ENCODE measurements at places on chromosomes 7 and 10.

- no peak for DNase-seq
Observed at GRCh38 chr10:117486606-117487005, 55.9 kb upstream of the EMX2 start.

DNA sequence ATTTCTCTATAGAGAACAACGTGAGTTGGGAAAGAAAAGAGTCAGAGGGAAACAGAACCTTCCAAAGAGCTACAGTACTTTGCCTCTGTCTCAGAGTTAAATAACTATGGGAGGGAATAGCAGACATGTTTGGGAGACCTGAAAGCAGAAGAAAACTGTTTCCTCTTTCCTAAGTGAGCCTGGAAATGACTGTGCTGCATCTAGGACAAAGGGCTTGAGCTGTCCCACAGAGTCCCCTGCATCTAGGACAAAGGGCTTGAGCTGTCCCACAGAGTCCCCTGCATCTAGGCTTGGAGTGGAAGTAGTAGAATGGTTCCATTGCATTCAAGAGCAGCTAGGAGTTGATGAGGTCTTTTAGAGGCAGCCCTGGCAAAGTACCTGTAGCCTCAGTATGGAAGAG is 149.7 kb downstream of the DKK1 start:
- no peak for DNase-seq

- DNase-seq, result no peak
Observed at GRCh38 chr10:30573721-30574431, 55.7 kb downstream of the LYZL2 start.

DNA sequence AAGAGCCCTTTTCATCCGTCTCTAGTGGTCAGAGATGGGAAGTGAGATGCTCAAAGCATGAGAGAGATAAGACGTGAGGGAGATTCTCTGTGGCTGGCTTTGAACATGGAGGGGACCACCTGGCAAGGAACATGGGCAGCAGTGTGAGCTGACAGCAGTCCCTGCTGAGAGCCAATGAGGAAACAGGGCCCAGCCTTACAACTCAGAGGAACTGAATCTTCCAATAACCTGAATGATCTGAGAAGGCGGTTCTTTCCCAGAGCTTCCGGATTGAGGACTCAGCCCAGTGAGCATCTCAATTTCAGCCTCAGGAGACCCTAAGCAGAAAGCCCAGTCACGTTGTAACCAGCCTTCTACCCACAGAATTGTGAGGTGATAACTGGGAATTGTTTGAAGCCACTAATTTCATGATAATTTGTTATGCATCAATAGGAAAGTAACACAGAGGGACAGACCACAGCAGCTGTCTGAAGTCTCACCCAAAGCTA is 33.9 kb upstream of the IKZF1 start:
- DNase-seq, result no peak

- no peak for DNase-seq
Observed at GRCh38 chr10:22219308-22219707, 1.5 kb upstream of the EBLN1 start.

DNA sequence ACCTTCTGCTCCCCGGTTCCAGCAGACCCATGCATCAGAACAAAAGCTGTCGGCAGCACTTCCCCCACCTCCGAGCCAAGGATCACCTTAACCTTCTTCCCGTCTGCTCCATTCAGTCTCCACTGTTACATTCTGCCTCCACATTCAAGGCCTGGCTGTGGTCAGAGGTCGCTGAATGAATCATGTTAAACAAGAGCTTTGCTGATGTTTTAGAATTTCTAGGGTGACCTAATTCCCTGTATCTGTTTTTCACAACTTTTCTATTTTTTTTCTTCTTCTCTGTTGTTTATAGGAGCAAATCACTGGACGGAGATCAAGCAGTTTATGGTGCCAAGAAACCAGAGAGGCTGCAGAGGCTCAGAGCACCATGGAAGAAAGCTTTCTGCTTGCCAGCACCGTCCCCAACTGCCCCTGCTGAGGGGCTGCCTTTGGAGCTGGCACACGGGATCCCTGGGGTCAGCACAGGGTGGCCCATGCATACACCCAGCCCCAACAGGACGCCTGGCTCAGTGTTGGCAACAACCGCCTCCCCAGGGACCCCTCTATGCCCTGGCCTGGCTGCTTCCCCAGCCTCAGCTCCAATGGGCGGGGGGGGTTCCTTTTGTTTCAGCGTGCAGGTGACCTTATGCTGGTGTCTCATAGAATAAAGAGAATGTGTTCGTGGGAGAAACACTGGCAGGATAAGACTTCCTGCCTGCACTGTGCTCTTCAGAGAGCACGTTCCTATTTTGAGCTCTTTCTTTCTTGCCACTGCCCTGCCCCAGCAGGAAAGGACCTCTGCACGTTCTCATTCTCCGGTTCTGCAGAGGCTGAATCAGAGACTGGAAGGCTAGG is 182.7 kb upstream of the LYZL2 start:
- no peak for DNase-seq

GRCh38 chr7:84462259-84462658 is 267.7 kb upstream of the SEMA3A start:
- no peak for DNase-seq

- DNase-seq, result no peak
Observed at GRCh38 chr7:40536421-40536820, 401.6 kb downstream of the SUGCT start.

GRCh38 chr7:74521855-74522254 is 68.1 kb downstream of the GTF2IRD1 start:
- no peak for DNase-seq

- no peak for DNase-seq
Observed at GRCh38 chr7:22184549-22185199, 172.3 kb downstream of the RAPGEF5 start.

DNA sequence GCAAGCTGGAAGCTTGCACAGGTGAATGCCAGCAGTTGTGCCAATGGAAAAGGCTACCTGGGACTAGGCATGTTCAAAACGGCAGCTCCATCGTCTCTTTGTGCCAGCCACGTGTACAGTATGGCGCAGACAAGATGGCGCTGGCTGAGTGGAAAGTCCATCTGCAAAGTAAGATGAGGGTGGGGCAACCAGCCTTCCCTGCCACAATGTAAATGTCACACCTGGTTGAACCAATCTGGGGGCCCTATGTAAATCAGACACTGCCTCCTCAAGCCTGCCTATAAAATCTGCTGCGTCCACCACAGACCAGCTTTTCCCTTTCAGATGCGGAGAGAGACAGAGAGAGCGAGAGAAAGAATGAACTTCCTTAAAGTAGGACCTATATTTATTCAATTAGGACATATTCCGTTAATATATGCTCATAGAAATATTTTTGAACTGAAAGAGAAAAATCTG is 18.5 kb upstream of the C7orf33 start:
- DNase-seq, result no peak

DNA sequence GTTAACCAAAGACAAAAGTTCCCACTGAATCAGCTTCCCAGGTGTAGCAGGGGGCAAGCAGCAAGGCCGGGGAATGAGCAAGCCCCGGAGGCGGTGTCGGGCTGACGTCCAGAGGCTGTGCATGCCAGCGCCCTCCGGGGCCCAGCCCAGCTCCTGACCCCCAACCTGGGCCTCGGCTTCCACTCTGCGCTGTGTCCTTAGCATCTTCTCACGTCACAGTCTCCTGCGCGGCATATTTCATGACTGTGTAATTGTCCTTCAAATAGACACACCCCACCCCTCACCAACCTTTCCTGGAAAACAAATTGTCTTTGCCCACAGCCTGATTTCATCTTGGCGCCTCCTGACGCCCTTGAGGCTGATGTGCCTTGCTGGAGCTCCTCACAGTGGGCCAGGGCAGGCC is 133.5 kb downstream of the RGS10 start:
- no peak for DNase-seq

GRCh38 chr7:48782511-48782910 is 141.8 kb upstream of the CDC14C start:
- DNase-seq, result no peak

DNA sequence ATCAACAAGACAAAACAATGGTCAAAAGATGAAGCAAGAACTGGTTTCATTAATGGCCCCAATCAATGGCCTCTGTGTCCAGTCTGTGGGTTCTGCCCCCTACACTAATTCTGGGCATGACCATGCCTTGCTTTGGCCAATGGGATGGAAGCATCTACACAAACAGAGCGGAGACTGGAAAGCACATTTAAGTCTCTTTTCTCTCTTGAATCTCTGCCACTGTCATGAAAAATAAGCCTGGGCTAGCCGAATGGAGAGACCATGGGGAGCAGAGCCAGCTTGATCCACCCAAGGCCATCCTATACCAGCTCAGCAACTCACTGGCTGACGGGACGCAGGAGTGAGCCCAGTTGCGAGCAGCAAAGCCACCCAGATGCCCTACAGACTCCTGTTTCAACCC is 30.9 kb downstream of the ANKRD16 start:
- DNase-seq, result no peak

DNA sequence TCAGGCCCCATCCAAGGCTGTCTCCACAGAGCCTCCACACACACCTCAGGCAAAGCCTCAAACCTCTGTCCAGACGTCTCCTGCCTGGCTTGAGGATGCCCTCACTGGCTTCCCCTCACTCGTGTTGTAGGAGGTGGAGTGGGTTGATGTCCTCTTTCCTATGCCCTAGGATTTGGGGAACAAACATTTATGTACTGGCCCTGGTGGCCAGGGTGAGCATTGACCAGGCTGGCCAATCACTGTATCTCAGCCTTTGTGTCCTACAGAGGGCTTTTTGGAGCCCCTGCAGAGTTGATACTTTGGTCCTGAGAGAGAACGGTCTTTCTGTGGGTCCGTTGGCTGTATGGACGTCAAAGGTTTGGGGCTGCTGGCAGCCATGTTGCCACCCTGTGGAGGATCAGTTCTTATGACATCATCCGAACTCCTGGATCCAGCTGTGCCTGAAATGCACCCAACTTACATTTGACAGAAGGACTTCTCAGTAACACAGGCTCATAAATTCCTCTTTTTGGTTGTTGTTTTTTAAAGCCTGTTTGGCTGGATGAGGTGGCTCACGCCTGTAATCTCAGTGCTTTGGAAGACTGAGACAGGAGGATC is 2.3 kb upstream of the GRID2IP start:
- DNase-seq, result no peak

DNA sequence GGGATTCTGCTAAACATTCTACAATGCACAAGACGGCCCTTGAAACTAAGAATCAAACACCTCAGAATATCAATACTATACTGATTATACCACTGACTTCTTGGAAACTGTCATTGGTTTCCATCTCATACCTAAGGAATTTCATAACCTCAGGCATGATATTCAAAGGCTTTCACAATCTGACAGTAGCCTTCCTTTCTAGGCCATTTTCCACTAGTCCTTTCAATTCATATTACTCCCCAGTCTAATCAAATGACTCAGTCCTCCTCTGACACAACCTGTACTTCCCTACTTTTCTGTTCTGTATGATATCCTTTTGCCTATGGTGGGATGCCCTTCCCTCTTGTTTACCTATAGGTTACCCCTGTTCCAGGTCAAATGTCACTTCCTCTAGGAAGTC is 48.3 kb downstream of the CSTF2T start:
- DNase-seq, result no peak

GRCh38 chr10:77837248-77837924 is 89.2 kb downstream of the DLG5 start:
- DNase-seq, result no peak

- no peak for DNase-seq
Observed at GRCh38 chr10:132117636-132118190, 52.0 kb downstream of the JAKMIP3 start.

DNA sequence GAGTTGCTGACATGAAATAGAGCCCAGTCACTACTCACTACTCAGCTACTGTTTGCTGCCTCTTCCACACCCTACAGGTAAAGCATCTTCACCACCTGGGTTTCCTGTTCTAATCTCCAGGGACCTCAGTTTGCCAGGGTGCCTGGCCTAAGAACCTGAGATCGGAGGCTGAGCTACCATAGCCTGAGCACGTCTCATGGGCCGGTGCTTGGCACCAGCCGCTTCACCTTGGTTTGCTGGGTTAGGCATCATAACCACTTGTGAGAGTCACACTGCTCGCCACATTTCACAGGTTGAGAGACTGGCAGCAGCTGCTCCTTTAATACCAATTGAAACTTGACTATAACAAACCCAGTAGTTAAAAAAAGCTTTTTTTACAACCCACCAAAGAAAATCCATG is 75.1 kb downstream of the EMX2 start:
- no peak for DNase-seq

DNA sequence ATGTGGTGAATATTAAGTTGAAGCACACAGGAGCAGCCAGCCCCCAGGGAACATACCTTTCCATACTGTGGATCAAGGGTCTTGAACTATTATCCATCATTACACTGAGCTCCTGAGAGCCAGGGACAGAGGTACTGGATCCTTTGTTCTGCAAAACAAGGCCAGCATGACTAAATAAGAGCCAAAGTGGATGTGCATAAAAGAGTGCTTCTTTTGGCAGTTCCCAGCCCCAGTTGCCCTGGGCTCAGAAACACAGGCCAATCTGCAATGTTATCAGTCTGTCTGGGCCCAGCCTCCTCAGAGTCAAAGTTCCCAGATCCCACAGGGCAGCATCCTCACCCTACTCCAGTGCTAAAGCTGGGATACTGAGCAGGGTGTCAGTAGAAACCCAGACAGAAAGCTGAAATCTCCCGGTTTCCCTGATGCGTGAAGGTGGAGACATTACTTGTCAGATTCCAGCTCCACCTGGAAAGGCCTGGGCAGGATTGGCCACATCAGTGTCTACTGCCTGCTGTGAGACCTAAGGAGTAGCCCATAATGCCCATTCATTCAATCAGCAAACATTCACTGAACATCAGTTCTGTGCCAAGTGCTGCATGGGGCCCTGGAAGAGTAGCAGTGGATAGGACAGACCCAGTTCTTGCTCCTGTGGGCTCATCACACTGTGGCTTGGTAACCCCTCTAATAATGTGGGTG is 342.7 kb downstream of the CXCL12 start:
- no peak for DNase-seq

- DNase-seq, result peak; percentile 36
Observed at GRCh38 chr10:62268399-62269114, at the start of gene RTKN2. Gene RTKN2, minus strand, starts transcription at chr10:62268844. Its CDS starts 234 bp downstream, at chr10:62268610.

DNA sequence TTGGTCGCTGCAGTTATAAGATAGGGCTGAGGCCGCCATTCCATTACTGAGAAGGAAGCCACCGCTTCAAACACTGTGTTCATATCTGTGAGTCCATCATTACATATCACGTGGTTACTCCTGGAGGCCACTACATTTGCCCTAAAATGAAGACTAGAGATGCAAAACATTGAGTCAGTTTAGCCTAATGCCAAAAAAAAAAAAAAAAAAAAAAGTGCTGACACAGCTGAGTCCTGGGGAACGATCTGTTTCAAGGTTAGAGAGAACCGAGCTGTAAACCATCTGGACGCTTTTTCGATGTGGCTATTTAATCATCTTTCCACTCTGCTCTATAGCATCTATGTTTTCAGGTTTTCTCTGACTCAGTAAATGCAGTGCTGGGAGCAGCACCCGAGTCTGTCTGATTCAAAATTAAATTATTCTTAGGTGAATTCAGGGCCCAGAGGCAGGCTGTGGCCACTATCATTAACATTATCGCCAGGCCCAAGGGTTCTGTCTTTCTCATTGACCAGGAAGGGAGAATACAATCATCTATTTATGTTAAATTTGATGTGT is 449.1 kb downstream of the PAXIP1 start:
- DNase-seq, result no peak

DNA sequence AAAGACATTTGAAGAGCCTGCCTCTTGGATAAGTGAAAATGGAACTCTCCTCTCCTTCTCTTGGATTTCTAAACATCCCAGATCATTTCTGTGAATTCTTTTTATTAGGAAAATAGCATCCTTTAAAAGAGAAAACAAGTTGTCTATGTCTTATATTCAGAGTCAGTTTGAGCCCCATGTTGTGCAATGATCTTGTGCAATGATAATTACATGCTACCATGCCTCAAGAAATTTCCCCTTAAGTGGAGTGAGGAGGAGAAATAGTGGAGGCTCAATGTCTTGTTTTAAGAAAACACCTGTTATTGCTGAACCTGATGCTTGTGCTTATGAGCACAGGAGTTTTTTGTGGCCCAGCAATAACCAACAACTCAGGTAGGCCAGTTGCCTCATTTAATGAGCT is 103.6 kb downstream of the NPSR1 start:
- DNase-seq, result no peak

GRCh38 chr7:48876087-48876486 is 48.3 kb upstream of the CDC14C start:
- DNase-seq, result no peak

Data from stimulated activated naive CD4-positive, alpha-beta T cell (primary cell).